ENCODE measurements at places on chromosomes 12 and 14. TPM values are rescaled to one million over a fixed set of nuclear protein-coding genes. Genes with fewer than 3 reads are reported as not detected.

GRCh38 chr12:53254816-53255545 lies 13.1 kb upstream of the ESPL1 start:
- no peak for DNase-seq

DNA sequence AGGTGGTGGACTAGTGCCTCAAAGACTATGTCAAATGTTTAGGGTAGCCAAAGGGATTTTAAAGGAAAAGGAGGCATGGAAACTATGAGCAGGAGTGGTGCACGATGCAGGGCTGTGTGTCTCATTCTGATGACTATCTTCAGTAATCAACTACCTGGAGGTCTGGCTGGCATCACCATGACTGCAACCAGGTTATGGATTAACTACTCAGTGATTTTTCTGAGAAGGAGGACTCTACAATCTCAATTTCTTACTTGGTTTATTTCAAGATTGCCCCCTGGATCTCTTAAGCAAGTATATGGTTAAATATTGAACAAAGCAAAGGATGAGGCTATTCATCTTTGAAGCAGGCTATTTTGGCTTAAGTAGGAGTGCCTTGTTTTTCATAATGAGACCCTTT lies 19.2 kb upstream of the EDDM3A start:
- no peak for DNase-seq

GRCh38 chr12:18981732-18982131 lies 147.8 kb upstream of the PLEKHA5 start:
- DNase-seq = no peak

Gene ADSS1
- polyA plus RNA-seq = 16.0 TPM
